ENCODE measurements at places on chromosomes 6 and 20. TPM values are rescaled to one million over a fixed set of nuclear protein-coding genes. Genes with fewer than 3 reads are reported as not detected.
A peak's percentile ranks its signal among the peaks of the same experiment; 100 is the strongest.

GRCh38 chr20:53739799-53740785, 146.5 kb upstream of the ZNF217 start:
- H3K27me3 ChIP-seq, result no peaks in the 10 kb centered on the region
- peak overlapping the region; percentile 46 for H3K4me3 ChIP-seq
- no peak for DNase-seq

DNA sequence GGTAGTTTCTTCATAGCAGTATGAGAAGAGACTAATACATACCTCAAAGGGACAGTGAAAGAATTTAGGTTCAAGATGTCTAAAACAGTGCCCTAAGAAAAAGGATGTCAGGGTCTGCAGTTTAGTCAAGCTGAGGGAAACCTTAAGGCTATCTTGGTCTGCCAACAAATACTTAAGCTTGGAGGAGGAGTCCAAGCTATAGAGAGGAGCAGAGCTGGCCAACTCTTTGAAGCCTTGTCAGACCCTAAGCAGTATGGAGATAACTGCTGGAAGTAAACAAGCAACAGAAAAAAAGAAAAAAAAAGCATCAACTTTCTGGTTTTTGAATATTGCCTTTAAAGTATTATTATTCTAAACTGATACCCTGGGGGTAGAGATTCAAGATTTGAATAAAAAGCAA, 1518.1 kb downstream of the GRIK2 start:
- no peaks in the 10 kb centered on the region for H3K36me3 ChIP-seq
- H3K27me3 ChIP-seq, result no peaks in the 10 kb centered on the region
- H3K4me3 ChIP-seq, result no peak overlapping the region
- H3K4me1 ChIP-seq, result no peaks in the 10 kb centered on the region
- no peak for DNase-seq

- H3K27ac ChIP-seq, result no peak overlapping the region
- H3K36me3 ChIP-seq, result no peaks in the 10 kb centered on the region
- H3K4me1 ChIP-seq, result no peaks in the 10 kb centered on the region
- peaks cover 14% of the 10 kb centered on the region for H3K27me3 ChIP-seq
- no peak for DNase-seq
Measured at GRCh38 chr6:1399085-1399780, 9.9 kb downstream of the FOXF2 start.

DNA sequence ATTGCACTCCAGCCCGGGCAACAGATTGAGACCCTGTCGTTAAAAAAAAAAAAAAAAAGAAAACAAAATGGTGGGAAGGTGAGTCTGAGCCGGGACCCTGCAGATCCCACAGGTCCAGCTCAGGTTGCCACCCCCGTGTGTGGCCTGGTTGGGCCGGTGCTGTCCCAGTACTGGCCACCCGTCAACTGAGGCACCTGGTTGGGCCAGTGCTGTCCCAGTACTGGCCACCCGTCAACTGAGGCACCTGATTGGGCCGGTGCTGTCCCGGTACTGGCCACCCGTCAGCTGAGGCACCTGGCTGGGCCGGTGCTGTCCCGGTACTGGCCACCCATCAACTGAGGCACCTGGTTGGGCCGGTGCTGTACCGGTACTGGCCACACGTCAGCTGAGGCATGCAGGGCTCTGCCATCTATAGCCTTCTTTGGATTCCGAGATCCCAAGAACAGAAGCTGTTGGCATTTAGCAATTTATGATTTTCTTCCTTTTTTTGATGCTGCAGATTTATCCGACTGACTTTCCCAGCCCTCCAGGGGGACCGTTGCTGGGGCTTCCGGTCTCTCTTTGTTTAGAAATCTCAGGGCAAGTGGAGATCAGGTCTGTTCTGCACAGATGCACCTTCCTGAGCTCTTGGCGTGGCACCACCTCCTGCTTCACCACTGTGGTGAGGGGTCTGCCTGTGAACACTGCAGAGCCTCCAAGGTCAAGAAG, 113.8 kb downstream of the SYCP2 start:
- no peaks in the 10 kb centered on the region for H3K27me3 ChIP-seq
- no peak for DNase-seq
- no peaks in the 10 kb centered on the region for H3K4me1 ChIP-seq
- no peak overlapping the region for H3K4me3 ChIP-seq
- H3K27ac ChIP-seq, result no peak overlapping the region

- peak; percentile 12 for DNase-seq
- H3K27ac ChIP-seq, result peak overlapping the region; percentile 71
- H3K4me3 ChIP-seq, result peak overlapping the region; percentile 77
- peaks cover 44% of the 10 kb centered on the region for H3K4me1 ChIP-seq
Measured at GRCh38 chr6:157982563-157983405, 1.1 kb downstream of the SYNJ2 start.

GGTLC1 gene
- not detected for total RNA-seq

BNIP5 gene
- not detected for total RNA-seq

DNA sequence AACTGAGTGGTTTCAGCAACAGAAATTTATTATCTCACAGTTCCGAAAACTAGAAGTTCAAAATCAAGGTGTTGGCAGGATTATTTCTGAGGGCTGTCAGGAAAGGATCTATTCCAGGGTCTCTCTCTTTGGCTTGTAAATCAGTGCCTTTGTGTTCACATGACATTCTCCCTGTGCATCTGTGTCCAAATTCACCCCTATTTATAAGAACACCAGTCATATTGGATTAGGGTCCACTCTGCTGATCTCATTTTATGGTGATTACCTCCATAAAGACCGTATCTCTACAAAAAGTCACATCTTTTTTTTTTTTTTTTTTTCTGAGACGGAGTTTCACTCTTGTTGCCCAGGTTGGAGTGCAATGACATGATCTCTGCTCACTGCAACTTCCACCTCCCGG, 68.6 kb upstream of the MARCKS start:
- H3K27me3 ChIP-seq, result no peaks in the 10 kb centered on the region
- no peak overlapping the region for H3K27ac ChIP-seq
- no peak for DNase-seq

UBD gene
- not detected for total RNA-seq

GRCh38 chr20:23584434-23585199, 16.3 kb upstream of the CST9L start:
- no peak overlapping the region for H3K4me3 ChIP-seq
- no peaks in the 10 kb centered on the region for H3K27me3 ChIP-seq
- H3K27ac ChIP-seq, result no peak overlapping the region
- DNase-seq, result no peak

OPN5 gene
- total RNA-seq, result not detected

- no peak for DNase-seq
- H3K27me3 ChIP-seq, result no peaks in the 10 kb centered on the region
- no peak overlapping the region for H3K27ac ChIP-seq
Measured at GRCh38 chr20:62019881-62020492, 45.7 kb downstream of the TAF4 start.

- no peak overlapping the region for H3K4me3 ChIP-seq
- DNase-seq, result no peak
- no peaks in the 10 kb centered on the region for H3K36me3 ChIP-seq
- H3K27me3 ChIP-seq, result no peaks in the 10 kb centered on the region
- no peak overlapping the region for H3K27ac ChIP-seq
Measured at GRCh38 chr6:160132776-160133338, 11.2 kb downstream of the SLC22A1 start.

NQO2 gene
- total RNA-seq, result 36.6 TPM

SNAP91 gene
- not detected for total RNA-seq

- H3K36me3 ChIP-seq, result peaks cover 24% of the 10 kb centered on the region
- DNase-seq, result peak; percentile 93
- no peaks in the 10 kb centered on the region for H3K27me3 ChIP-seq
- H3K4me1 ChIP-seq, result peaks cover 33% of the 10 kb centered on the region
Measured at GRCh38 chr6:31652925-31653724, 664 bp upstream of the BAG6 start.

ZC3H12D gene
- 106 TPM for total RNA-seq

DNA sequence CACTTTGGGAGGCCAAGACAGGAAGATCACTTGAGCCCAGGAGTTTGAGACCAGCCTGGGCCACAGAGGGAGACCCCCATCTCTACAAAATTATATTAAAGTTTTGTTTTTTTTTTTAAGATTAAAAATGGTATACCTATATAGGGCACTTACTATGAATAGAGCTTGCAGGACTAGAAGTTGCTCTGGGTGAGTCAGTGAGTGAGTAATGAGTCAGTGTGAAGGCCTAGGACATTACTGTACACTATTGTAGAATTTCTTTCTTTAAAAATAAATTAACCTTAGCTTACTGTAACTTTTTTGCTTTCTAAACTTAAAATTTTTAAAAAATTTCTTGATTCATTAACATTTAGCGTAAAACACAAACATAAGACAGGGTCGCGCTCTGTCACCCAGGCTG, 29.7 kb downstream of the STK35 start:
- H3K4me1 ChIP-seq, result peaks cover 27% of the 10 kb centered on the region
- no peak for DNase-seq
- no peaks in the 10 kb centered on the region for H3K36me3 ChIP-seq
- no peaks in the 10 kb centered on the region for H3K27me3 ChIP-seq

GRCh38 chr6:131290955-131291354, 155.7 kb downstream of the AKAP7 start:
- H3K4me1 ChIP-seq, result peaks cover 17% of the 10 kb centered on the region
- no peak for DNase-seq
- no peak overlapping the region for H3K4me3 ChIP-seq
- H3K27me3 ChIP-seq, result no peaks in the 10 kb centered on the region
- no peak overlapping the region for H3K27ac ChIP-seq
- no peaks in the 10 kb centered on the region for H3K36me3 ChIP-seq

DNA sequence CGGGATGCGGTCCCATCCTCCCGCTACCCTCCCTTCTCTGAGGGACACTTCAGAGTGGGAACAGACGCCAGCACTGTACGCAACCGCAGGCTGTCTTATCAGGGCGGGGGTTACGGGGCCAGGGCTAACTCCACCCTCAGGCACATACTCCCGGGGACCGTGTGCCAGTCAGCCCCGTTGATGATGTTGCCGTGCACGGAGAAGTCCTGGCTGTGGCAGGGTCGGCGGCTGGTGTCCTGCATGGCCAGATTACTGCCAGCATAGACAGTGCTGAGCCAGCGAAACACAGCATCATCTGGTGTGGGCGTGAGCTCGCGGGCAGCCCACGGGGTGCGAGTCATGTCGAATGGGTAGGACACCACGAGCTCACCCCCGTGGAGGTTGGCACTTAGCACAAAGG, 5.0 kb downstream of the CPXM1 start:
- H3K27me3 ChIP-seq, result peaks cover 5% of the 10 kb centered on the region
- no peak overlapping the region for H3K4me3 ChIP-seq
- no peaks in the 10 kb centered on the region for H3K36me3 ChIP-seq
- no peak for DNase-seq
- H3K4me1 ChIP-seq, result peaks cover 12% of the 10 kb centered on the region
- H3K27ac ChIP-seq, result no peak overlapping the region

DNA sequence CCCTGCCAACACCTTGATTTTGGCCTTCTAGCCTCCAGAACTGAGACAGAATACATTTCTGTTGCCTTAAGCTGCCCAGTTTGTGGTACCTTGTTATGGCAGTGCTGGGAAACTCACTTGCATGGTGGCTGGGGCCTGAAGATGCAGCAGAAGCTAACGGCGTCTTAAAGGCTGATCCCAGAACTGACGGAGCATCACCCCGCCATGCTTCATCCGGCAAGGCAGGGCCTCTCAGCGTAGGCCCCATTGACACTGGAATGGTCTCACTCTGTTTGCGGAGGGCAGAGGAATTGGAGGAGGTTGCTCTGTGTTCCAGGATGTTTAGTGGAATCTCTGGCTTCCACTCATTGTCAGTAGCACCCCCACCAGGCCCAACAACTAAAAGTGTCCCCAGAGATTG, 102.1 kb downstream of the JPH2 start:
- H3K27me3 ChIP-seq, result no peaks in the 10 kb centered on the region
- H3K4me3 ChIP-seq, result no peak overlapping the region
- DNase-seq, result no peak
- H3K36me3 ChIP-seq, result no peaks in the 10 kb centered on the region

DNA sequence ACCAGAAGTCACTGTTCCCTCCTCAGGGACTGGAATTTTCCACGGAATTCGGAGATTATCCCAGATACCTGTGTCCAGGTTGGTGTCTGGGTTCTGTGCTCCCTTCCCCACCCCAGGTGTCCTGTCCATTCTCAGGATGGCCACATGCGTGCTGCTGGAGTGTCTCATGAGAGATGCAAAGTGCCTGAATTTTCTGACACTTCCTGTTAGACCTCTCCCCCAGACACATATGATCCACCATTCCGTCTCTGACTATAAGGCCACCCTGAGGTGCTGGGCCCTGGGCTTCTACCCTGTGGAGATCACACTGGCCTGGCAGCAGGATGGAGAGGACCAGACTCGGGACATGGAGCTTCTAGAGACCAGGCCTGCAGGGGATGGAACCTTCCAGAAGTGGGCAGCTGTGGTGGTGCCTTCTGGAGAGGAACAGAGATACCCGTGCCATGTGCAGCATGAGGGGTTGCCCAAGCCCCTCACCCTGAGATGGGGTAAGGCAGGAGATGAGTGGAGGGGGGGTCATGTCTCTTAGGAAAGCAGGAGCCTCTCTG, 14.4 kb upstream of the HLA-A start:
- no peak for DNase-seq
- peak overlapping the region; percentile 99 for H3K27ac ChIP-seq
- H3K36me3 ChIP-seq, result no peaks in the 10 kb centered on the region
- no peak overlapping the region for H3K4me3 ChIP-seq
- H3K4me1 ChIP-seq, result peaks cover 15% of the 10 kb centered on the region

ATP9A gene
- total RNA-seq, result 1.0 TPM

FRK gene
- not detected for total RNA-seq

SERINC3 gene
- total RNA-seq, result 84.8 TPM

GRCh38 chr20:62664019-62664971, 22.0 kb downstream of the SLCO4A1 start:
- H3K36me3 ChIP-seq, result no peaks in the 10 kb centered on the region
- H3K4me3 ChIP-seq, result no peak overlapping the region
- H3K4me1 ChIP-seq, result no peaks in the 10 kb centered on the region
- no peak overlapping the region for H3K27ac ChIP-seq
- no peak for DNase-seq

GRCh38 chr6:147821295-147821897, 312.9 kb downstream of the SAMD5 start:
- no peak overlapping the region for H3K4me3 ChIP-seq
- H3K4me1 ChIP-seq, result no peaks in the 10 kb centered on the region
- no peaks in the 10 kb centered on the region for H3K27me3 ChIP-seq
- no peak for DNase-seq

DNA sequence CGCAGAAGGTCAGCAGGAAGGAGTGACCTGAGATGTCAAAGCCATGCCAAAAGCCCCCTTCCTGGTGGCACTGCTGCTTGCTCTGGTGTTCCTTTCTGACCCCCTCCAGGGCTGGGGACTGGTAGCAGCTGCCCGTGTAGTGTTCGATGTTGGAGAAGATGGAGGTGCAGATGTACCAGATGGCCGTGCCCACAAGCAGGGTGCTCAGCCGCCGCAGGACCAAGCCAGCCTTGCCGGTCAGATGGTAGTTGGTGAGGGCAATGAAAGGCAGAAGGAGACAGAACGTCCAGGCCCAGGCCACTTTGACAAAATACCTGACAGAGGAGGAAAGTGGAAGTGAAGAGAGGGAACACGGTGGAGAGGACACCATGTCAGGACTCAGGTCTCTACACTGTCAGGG, 4.1 kb downstream of the FITM2 start:
- DNase-seq, result no peak
- no peak overlapping the region for H3K4me3 ChIP-seq
- no peak overlapping the region for H3K27ac ChIP-seq
- H3K4me1 ChIP-seq, result peaks cover 23% of the 10 kb centered on the region
- H3K27me3 ChIP-seq, result no peaks in the 10 kb centered on the region

GRCh38 chr20:49319208-49319809, 41.5 kb upstream of the ZNFX1 start:
- no peaks in the 10 kb centered on the region for H3K36me3 ChIP-seq
- H3K4me1 ChIP-seq, result peaks cover 29% of the 10 kb centered on the region
- no peak for DNase-seq
- H3K27ac ChIP-seq, result no peak overlapping the region
- H3K4me3 ChIP-seq, result no peak overlapping the region
- peaks cover 16% of the 10 kb centered on the region for H3K27me3 ChIP-seq

Data from CD4-positive, alpha-beta memory T cell (primary cell).